ENCODE measurements at places on chromosomes 5 and 9. TPM values are rescaled to one million over a fixed set of nuclear protein-coding genes. Genes with fewer than 3 reads are reported as not detected.

Gene CCNI2
- not detected for total RNA-seq

Gene ST8SIA4
- total RNA-seq = 0.09 TPM

Gene CRB2
- not detected for total RNA-seq

Gene BHMT2
- total RNA-seq = 4.6 TPM

Gene MARCHF11
- total RNA-seq = not detected

Gene DMRTA1
- 0.47 TPM for total RNA-seq

Gene VLDLR
- 17.3 TPM for total RNA-seq

Gene HMGCR
- total RNA-seq = 54.4 TPM

Gene LCN9
- total RNA-seq = not detected

Gene C9
- 0.16 TPM for total RNA-seq

Gene ARSK
- total RNA-seq = 7.1 TPM

Gene SLC36A3
- not detected for total RNA-seq

Gene CDH9
- not detected for total RNA-seq

Gene RIGI
- total RNA-seq = 6.1 TPM

Gene PCDHB10
- total RNA-seq = 1.4 TPM

Gene NDOR1
- 2.2 TPM for total RNA-seq

Gene GABRP
- total RNA-seq = not detected

Gene IRX1
- 0.09 TPM for total RNA-seq

Gene SPOCK1
- 53.9 TPM for total RNA-seq

Gene MFAP3
- total RNA-seq = 38.0 TPM

Gene OR1Q1
- total RNA-seq = not detected

Gene PHYHD1
- 16.3 TPM for total RNA-seq

Gene TRIP13
- total RNA-seq = 4.1 TPM

Gene SPZ1
- not detected for total RNA-seq

Gene TMEM174
- not detected for total RNA-seq

Gene EFCAB9
- not detected for total RNA-seq

Gene MYMK
- total RNA-seq = not detected

Gene PCDHGA3
- total RNA-seq = 1.9 TPM

Gene CER1
- total RNA-seq = not detected

Gene HSPA5
- 176 TPM for total RNA-seq

Gene C9orf50
- under 0.01 TPM for total RNA-seq

Gene SHOC1
- total RNA-seq = not detected

Gene PAIP2
- total RNA-seq = 74.1 TPM

Gene AGXT2
- not detected for total RNA-seq

Gene LECT2
- not detected for total RNA-seq

Measured in bronchial smooth muscle cell (primary cell).